ENCODE measurements at places on chromosomes 1 and 21. TPM values are rescaled to one million over a fixed set of nuclear protein-coding genes. Genes with fewer than 3 reads are reported as not detected.
A peak's percentile ranks its signal among the peaks of the same experiment; 100 is the strongest.

- no peak for DNase-seq
These were observed 160.2 kb downstream of the CYYR1 start for GRCh38 chr21:26412885-26413284.

- no peak for DNase-seq
These were observed 12.2 kb upstream of the SPEN start for GRCh38 chr1:15835205-15835740.

DNA sequence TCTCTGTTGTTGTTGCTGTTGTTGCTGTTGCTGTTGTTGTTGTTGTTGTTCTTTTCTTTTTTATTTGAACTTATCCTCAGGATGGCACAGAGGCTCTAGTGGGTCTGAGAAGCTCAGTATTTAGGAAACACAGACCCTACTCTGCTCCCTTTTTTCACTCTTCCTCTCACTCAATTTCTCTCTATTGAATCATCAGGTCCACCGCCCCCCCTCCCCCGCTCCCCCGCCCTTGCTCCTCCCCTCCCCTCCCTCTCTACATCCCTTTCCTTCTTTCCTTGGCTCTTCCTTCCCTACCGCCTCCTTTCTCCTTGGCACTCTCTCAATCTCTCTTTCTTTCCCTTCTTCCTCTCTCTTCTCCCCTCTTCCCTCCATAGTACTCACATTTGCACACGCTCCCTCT, 218.5 kb upstream of the ZC3H12A start:
- DNase-seq = no peak

DNA sequence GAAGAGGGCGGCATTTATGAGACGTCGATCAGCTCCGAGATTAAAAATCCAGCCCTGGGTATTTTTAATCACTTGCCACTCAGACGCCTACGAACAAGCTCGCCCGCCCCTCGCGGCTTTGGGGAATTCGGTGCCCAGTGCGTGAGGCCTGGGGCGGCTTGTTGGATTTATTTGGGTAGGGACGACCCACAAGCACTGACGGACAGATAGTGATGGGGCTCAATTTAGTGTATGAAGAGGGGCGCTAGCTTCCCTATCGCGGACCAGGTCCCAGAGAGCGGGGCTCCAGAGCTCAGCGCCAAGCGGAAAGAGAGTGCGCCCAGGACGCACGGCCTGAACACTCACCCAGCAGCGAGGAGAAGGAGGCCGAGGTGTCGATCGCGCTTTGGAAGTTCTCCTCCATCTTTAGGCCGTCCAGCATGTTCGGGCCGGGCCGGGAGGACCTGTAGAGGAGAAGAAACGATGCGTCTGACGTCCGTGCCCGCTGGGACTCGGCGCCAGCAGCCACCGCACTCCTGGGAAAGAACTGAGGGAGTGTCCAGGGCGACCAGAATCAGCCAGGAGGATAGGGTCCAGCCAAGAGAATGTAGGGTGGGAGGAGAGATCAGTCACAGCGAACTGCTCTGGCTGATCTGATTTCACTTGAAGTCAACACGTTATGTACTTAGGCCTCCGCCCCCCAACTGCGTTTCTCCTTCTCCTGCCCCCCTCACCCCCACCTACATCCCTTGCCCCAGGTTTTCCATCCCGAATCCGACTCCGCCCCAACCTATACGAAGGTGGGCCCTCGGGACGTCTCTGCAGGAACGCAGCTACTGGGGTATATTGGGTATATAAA, 1.2 kb downstream of the LMX1A start:
- DNase-seq = no peak

- no peak for DNase-seq
These were observed 690.7 kb downstream of the NCAM2 start for GRCh38 chr21:21688889-21689288.

DNA sequence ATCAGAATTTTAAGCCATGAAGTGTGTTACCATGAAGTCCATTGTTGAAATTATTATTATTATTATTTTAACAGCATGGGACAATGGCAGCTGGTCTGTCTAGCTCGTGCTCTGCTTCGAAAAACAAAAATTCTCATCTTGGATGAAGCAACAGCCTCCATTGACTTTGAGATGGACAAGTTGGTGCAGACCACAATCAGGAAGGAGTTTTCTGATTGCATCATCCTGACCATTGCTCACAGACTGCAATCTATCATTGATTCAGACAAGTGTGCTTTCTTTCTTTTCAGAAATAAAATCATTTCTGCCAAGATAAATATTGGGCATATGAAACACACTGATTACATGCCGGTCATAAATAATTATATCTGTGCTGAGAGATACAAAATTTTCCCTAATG, 21.0 kb downstream of the HSPA13 start:
- no peak for DNase-seq

GRCh38 chr1:121518726-121519041, 333.9 kb downstream of the SRGAP2C start:
- DNase-seq = no peak

GRCh38 chr1:5200006-5200405, 545.6 kb downstream of the AJAP1 start:
- no peak for DNase-seq

DNA sequence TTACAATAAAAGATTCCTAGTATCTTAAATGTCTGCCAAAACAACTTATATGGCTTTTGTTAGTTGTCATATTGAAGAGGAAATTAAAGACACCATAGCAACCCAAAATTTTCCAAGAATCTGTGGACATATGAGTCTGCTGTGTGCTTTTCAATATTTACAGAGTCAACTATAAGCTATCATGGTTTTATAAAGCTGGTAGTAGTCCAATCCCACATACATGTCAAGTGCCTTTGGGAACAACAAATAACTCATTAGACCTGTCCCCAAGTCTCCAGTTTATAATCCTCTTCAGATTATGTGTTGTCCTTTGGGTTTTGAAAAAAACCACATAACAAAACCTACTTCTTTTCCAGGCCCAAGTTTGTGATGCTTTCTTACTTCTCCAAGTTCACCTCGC, 293.8 kb upstream of the USP25 start:
- no peak for DNase-seq

- no peak for DNase-seq
These were observed 123.7 kb downstream of the FOXD2 start for GRCh38 chr1:47561523-47562007.

The SPAG17 gene
- 1.6 TPM for total RNA-seq

The INKA2 gene
- total RNA-seq = 60.2 TPM

- peak; percentile 78 for DNase-seq
These were observed at the start of gene ENAH for GRCh38 chr1:225652729-225653462. Gene ENAH, minus strand, starts transcription at chr1:225653123. Its CDS starts 433 bp downstream, at chr1:225652690.

The OLFML3 gene
- 2.2 TPM for total RNA-seq

- DNase-seq = peak; percentile 39
These were observed 64.2 kb downstream of the ACOT7 start for GRCh38 chr1:6329396-6329795.

The CFHR1 gene
- not detected for total RNA-seq

GRCh38 chr1:93878889-93879586, at the start of gene DNTTIP2:
Gene DNTTIP2, minus strand, starts transcription at chr1:93879206. Its CDS starts 58 bp downstream, at chr1:93879148.
- DNase-seq = peak; percentile 90

- no peak for DNase-seq
These were observed 184.9 kb downstream of the DUSP10 start for GRCh38 chr1:221557013-221557412.

GRCh38 chr1:153426809-153427208, 10.5 kb downstream of the S100A7A start:
- no peak for DNase-seq

- DNase-seq = no peak
These were observed 127.9 kb downstream of the PTPRU start for GRCh38 chr1:29364101-29364678.

- DNase-seq = no peak
These were observed 92.9 kb upstream of the FGGY start for GRCh38 chr1:59204001-59204400.

GRCh38 chr1:64356636-64357256, 113.2 kb upstream of the CACHD1 start:
- DNase-seq = no peak

DNA sequence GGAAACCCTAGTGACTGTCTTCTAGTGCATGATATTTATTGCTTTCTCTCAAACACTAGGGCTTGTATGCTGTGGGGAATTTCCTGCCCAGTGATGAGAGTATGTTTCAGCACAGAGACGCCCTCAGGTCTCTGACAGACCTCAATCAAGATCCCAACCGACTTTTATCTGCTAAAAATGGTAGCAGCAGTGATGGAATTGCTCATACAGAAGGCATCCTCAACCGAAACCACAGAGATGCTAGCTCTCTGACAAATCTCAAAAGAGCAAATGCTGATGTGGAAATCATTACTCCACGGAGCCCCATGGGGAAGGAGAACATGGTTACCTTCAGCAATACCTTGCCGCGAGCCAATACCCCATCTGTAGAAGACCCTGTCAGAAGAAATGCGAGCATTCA, 41.3 kb downstream of the PLPPR4 start:
- DNase-seq = no peak

GRCh38 chr1:176448340-176448739, 14.6 kb upstream of the PAPPA2 start:
- no peak for DNase-seq

GRCh38 chr1:161299347-161299746, 10.4 kb downstream of the MPZ start:
- DNase-seq = no peak
